ENCODE measurements at places on chromosomes 16 and 17. TPM values are rescaled to one million over a fixed set of nuclear protein-coding genes. Genes with fewer than 3 reads are reported as not detected.

Gene KREMEN2
- 1.7 TPM for total RNA-seq

Gene CA7
- not detected for total RNA-seq

Gene TBC1D3H
- total RNA-seq, result not detected

Gene SULT1A1
- 5.3 TPM for total RNA-seq

Gene TNP2
- not detected for total RNA-seq

Gene SLC5A10
- total RNA-seq, result 0.18 TPM

Gene SCARF1
- total RNA-seq, result 0.16 TPM

Gene CYGB
- 0.81 TPM for total RNA-seq

Gene RPL26
- 3,386 TPM for total RNA-seq

Gene LAT
- total RNA-seq, result 6.1 TPM

Gene EFCAB13
- total RNA-seq, result 1.8 TPM

Gene EPX
- total RNA-seq, result not detected

Gene CNGB1
- total RNA-seq, result 0.08 TPM

Gene C16orf92
- total RNA-seq, result not detected

Gene IFI35
- 18.3 TPM for total RNA-seq

Gene TERB1
- not detected for total RNA-seq

Gene TK2
- 17.2 TPM for total RNA-seq

Gene CTRB1
- not detected for total RNA-seq

Gene SPATA32
- 0.21 TPM for total RNA-seq

Gene TPPP3
- 13.3 TPM for total RNA-seq

Gene DCTN5
- 76.4 TPM for total RNA-seq

Gene PABPN1L
- not detected for total RNA-seq

Gene KRTAP9-8
- not detected for total RNA-seq

Gene BAHCC1
- total RNA-seq, result 15.9 TPM

Gene GUCY2D
- total RNA-seq, result not detected

Gene USP6
- total RNA-seq, result 0.02 TPM

Gene DDX52
- total RNA-seq, result 33.1 TPM

Gene INCA1
- total RNA-seq, result 1.3 TPM

Gene NPB
- total RNA-seq, result 0.56 TPM

Gene NPIPA8
- total RNA-seq, result 0.87 TPM

Gene OTOP3
- total RNA-seq, result not detected

Gene GCGR
- total RNA-seq, result 0.26 TPM

Gene ZP2
- not detected for total RNA-seq

Gene GAS2L2
- 0.11 TPM for total RNA-seq

Gene CHST5
- total RNA-seq, result 0.10 TPM

Gene CCDC78
- 3.6 TPM for total RNA-seq

Gene CDH8
- 0.47 TPM for total RNA-seq

Gene ORC6
- 53.4 TPM for total RNA-seq

Gene KRTAP1-5
- not detected for total RNA-seq

Gene SOST
- total RNA-seq, result not detected

Gene MYH3
- 1.0 TPM for total RNA-seq

Gene HOXB4
- 0.08 TPM for total RNA-seq

Gene SUZ12
- 25.4 TPM for total RNA-seq

Gene TMEM186
- 13.4 TPM for total RNA-seq

Gene FKBP10
- 108 TPM for total RNA-seq

Gene SPNS2
- total RNA-seq, result 8.7 TPM

Gene ZFPM1
- 7.7 TPM for total RNA-seq

Gene C16orf78
- not detected for total RNA-seq

Gene XYLT1
- total RNA-seq, result 0.66 TPM
